Midbrain (tissue), 1 donor: ENCODE measurements at places on chromosomes 5 and 9.

- peak; percentile 28 for DNase-seq
Measured at GRCh38 chr5:10233505-10233904, 16.2 kb downstream of the ATPSCKMT start.

DNA sequence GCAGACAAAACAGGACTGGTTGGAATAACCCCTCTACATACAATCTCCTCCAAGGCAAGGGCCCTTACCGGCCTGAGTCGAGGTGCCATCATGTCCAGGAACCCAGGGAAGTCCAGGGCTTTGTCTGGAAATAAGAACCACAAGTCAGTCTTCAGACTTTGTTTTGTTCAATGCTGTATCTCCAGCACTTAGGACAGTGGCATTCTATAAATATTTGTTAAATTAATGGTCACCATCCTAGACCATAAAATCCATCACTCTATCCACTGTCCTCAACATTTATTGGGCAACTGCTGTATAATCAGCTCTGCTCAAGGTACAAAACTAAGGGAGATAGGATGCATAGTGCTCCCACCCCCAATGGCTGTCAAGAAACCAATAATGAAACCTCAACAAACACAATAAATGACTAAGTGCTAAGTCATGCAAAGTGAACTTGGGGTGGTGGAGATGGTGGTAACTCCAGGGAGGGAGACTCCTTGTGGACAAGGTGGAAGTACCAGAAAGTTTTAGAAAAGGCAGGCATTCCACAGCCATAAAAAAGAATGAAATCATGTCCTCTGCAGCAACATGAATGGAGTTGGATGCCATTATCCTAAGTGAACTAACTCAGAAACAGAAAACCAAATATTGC, 5.0 kb downstream of the RELL2 start:
- DNase-seq = no peak

DNA sequence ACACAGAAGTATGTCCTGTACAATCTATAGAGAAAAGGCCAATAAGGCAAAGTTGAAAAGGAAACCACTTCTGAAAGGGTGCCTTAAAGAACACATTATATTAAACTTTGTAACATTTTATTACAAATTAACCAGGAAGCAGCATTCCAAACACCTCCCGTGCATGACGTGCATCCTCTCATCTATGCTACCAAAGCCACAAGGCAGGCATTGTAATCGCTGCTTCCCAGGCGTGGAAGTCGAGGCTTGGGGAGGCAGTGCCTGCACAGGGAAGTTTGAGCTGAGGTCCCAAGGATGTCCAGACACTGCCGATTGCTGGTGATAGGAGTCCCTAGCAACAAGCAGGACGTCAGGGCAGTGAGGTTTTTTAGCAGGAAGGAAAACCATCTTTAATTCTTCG, 44.3 kb upstream of the BARHL1 start:
- no peak for DNase-seq

DNA sequence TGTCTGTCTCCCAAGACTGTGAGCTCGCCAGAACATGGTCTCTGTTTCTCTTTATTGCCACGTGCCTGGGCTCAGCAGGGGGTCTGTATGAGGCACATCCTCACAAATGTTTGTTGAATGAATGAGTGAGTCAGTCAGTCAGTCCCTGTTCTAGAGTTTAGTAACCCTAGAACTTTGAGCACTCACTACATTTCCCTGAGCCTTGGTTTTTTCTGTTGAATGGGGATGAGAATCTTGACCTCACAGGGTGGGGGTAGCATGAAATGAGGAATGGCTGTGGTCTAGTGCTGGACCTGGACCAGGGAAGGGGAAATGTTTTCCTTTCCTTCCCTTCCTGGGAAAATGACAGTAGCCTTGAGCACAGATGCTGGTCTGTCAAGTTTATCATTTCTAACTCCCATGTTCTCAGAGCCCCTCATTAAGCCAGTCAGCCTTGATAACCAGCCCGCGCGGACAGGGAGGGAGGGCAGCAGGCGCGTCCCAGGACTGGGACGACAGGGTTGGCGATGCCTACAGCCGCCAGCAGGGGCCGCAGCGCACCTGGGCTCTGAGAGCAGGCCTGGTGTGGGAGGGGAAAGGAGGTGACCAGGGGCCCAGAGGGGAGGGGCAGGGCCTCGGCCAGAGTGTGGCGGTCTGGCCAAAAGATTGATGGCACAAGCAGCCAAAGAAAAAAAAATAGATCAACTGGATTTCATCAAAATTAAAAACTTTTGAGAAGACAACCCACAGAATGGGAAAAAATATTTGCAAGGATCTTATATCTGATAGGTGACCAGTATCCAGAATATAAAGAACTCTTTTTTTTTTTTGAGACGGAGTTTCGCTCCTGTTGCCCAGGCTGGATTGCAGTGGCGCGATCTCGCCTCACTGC, 24.1 kb upstream of the WNK2 start:
- peak; percentile 79 for DNase-seq

- no peak for DNase-seq
Measured at GRCh38 chr9:97575673-97576200, 57.4 kb downstream of the TSTD2 start.

DNA sequence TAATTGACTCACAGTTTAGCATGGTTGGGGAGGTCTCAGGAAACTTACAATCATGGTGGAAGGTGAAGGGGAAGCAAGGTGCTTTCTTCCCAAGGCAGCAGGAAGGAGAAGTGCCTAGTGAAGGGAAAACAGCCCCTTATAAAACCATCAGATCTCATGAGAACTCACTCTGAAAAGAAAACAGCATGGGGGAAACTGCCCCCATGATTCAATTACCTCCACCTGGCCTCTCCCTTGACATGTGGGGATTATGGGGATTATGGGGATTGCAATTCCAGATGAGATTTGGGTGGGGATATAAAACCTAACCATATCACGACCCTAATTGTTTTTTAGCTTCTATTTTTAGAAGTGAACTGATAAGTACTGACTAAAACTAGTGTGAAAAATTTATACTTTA, 1377.5 kb upstream of the DMAC1 start:
- no peak for DNase-seq

GRCh38 chr5:54388811-54389210, 66.7 kb upstream of the HSPB3 start:
- DNase-seq = no peak

DNA sequence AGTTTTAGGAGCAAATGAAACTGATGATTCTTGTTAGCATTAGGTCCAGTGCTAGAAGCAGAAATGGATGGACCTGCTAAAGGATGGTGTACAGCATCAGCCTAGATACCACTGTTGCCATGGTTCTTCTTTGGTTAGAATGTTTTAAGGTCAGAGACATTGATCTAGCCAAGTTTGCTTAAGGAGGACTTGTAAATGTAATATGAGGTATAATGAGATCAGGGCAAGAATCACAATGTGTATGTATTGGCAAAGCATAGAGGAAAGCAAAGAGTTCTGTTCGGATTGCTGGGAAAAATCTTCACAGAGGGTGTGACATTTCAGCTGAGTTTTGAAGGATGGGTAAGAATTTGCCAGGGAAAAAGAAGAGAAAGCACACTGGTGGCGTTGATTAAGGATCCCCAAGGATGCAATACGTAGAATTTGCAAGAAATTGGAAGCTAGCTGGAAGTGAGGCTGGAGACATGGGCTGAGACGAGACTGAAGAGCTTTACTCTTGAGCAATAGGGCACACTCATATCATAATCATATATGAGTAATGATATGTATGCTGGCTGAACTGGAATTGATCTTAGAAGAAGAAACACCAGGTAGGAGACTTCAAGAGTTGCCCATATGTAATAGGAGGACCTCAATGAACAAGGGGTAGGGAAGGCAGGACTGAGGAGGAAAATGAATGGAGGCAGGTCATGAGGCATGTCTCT, 102.0 kb downstream of the ZNF462 start:
- DNase-seq = no peak

GRCh38 chr5:1536322-1536845, 12.6 kb upstream of the LPCAT1 start:
- no peak for DNase-seq

DNA sequence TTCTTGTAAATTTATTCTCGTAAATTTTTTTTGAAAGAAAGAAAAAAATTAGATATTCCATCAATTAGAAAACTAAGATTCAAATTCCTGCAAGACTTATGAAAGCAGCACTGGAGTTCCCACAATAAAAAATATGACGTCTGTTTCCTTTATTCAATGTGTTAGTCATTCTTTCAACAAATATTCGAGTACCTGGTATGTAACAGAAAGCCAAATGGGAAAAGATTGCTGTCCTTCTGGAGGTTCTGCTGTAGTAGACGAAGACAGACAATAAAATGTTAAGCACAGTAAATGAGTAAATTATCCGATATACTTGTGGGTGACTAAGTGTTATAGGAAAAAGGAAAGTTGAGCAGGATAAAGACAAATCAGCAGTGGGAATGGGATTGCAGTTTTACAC, 92.2 kb downstream of the ADAMTSL1 start:
- no peak for DNase-seq

GRCh38 chr5:11791792-11792191, 112.5 kb downstream of the CTNND2 start:
- DNase-seq = peak; percentile 55
